ENCODE measurements at places on chromosomes 12 and 14. TPM values are rescaled to one million over a fixed set of nuclear protein-coding genes. Genes with fewer than 3 reads are reported as not detected.

- no peaks in the 10 kb centered on the region for H3K4me1 ChIP-seq
- H3K27ac ChIP-seq: no peak overlapping the region
- no peak for DNase-seq
- H3K27me3 ChIP-seq: no peaks in the 10 kb centered on the region
- no peaks in the 10 kb centered on the region for H3K36me3 ChIP-seq
These were observed 13.9 kb downstream of the RTL1 start for GRCh38 chr14:100889641-100890040.

DNA sequence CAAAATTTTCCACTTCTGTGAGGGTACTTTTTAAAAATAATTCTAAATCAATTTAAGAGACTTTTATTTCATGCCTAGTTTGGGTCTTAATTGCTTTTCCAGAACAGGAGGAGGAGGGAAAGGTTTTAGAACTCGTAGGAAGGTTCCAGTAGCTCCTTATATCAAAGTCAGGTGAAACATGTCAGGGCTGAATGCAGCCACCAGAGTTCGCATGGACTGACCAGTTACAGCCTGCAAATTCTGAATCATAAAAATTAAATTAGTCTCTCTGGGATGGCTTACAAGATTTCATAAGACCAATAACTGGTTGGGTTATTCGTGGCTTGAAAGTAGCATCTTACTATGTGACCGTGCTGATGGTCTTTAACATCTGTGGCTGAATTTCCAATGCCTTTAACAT, 397 bp downstream of the BDKRB1 start:
- peaks cover 34% of the 10 kb centered on the region for H3K4me1 ChIP-seq
- H3K36me3 ChIP-seq: no peaks in the 10 kb centered on the region
- H3K4me3 ChIP-seq: no peak overlapping the region
- peak overlapping the region; percentile 54 for H3K27ac ChIP-seq

DNA sequence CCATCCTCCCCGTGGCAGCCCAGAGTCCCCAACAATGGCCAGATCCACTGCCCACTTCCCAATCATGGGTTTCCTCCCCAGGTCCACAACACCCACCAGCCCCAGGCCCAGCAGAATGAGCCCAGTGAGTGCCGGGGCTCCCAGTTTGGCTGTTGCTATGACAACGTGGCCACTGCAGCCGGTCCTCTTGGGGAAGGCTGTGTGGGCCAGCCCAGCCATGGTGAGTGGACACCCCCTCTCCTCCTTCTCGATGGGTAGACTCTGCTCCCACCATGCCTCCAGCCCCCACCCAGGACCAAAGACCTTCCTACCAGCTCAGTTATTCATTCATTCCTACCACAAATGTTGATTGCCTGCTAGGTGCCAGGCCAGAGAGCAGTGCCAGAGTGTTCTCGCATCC, 23.8 kb downstream of the PAPLN start:
- no peak overlapping the region for H3K4me3 ChIP-seq
- no peak for DNase-seq
- H3K27me3 ChIP-seq: no peaks in the 10 kb centered on the region
- no peak overlapping the region for H3K27ac ChIP-seq
- H3K4me1 ChIP-seq: peaks cover 2% of the 10 kb centered on the region
- H3K36me3 ChIP-seq: no peaks in the 10 kb centered on the region

DNA sequence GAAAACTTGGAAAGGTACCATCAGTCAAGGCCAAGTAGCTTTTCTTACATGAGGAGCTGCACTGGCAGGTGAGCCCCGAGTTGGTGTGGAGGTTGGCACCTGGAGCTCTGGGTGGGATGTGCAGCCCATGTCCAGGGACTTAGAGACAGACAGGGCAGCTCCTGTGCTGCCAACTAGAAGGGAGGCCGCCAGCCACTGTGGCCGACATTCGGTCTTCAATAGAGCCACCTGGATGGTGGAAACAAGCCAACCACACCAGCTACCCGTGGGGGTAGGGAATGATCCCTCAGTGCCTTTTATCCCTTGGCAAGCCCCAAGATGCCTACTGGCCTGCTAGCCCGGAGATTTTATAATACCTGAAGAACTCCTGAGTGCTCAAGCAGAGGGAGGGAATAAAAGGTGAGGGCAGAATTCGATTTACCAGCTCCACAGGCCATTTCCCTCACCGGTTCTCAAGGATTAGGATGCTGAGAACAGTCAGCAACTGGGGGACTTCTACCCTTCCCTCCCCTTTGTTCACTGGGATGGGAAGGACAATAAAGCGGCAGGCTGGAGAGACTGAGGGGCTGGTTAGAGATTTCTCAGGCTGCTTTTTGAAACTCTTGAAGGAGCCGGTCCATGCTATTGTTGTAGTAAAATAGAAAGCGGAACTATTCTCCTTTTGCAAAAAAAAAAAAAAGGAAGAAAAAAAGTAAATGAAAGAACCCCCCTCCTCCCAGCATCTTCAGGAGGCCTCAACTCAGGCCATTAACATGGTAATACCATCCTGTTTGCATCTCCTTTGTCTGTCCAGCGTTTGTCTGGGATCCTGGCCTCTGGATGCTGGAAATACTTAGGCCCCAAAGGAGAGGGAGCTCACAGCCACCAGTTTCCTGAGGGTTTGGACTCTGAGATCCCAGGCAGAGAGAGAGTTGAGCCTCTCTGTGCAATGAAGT, 321.6 kb downstream of the ZFP36L1 start:
- H3K4me1 ChIP-seq: peaks cover 51% of the 10 kb centered on the region
- H3K4me3 ChIP-seq: no peak overlapping the region
- no peak for DNase-seq
- no peaks in the 10 kb centered on the region for H3K27me3 ChIP-seq
- H3K27ac ChIP-seq: no peak overlapping the region
- no peaks in the 10 kb centered on the region for H3K36me3 ChIP-seq

DNA sequence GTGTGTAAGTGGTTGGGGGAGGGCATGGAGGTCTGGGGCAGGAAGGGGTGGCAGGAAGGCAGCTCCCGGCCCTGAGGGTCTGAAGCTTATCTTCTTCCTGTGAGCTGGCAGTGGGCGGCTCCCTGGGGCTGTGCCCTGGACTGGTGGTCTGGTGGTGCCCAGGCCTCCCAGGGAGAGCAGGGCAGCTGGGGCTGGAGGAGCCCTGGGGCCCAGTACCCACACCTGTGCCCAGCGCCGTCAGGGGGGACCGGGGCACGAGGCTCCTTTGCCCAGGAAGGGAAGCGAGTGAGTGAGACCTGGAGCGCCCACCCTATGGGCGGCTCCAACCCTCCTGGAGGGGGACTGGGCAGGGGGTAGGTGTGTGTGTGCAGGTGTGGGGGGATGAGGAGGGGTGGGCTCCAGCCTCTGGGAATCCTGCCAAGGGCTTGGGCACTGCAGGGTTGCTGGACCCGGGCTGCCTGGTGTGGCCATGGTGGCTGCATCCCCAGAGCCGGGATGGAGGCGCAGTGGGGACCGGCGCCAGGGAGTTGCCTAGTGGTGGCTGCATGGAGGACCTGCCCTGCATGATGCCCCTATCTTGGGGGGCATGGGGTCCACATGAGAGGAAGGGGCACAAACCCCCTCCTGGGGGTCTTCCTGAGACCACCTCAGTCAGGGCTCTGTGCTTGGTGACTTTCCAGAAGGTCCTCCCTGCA, 353.6 kb downstream of the TMEM121 start:
- H3K27me3 ChIP-seq: no peaks in the 10 kb centered on the region
- no peaks in the 10 kb centered on the region for H3K4me1 ChIP-seq
- DNase-seq: no peak
- H3K36me3 ChIP-seq: no peaks in the 10 kb centered on the region
- no peak overlapping the region for H3K27ac ChIP-seq

DNA sequence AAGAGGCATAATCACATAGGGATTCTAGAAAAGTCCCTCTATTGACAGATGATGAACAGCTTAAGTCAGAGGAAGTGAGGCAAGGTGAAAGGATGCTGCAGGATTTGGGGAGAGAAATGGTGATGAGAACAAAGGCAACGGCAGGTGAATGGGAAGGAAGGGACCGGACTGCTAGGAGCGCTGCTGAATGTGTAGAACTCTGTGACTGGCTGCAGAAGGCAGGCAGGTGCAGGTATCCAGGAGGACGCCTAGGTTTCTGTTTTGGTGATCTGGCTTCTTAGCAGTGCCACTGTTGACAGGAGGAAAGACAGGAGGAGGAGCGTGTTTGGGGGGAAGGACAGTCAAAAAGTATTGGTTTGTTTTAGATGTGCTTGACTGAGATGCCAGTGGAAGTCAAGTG, 58.4 kb upstream of the TTC7B start:
- H3K27ac ChIP-seq: no peak overlapping the region
- no peaks in the 10 kb centered on the region for H3K27me3 ChIP-seq
- no peak overlapping the region for H3K4me3 ChIP-seq
- peaks cover 19% of the 10 kb centered on the region for H3K4me1 ChIP-seq
- DNase-seq: no peak

- H3K36me3 ChIP-seq: no peaks in the 10 kb centered on the region
- no peaks in the 10 kb centered on the region for H3K4me1 ChIP-seq
- H3K27me3 ChIP-seq: no peaks in the 10 kb centered on the region
- H3K4me3 ChIP-seq: no peak overlapping the region
These were observed 573.0 kb downstream of the FOXG1 start for GRCh38 chr14:29339494-29340172.

- H3K27ac ChIP-seq: no peak overlapping the region
- H3K36me3 ChIP-seq: no peaks in the 10 kb centered on the region
- DNase-seq: no peak
- H3K4me3 ChIP-seq: no peak overlapping the region
These were observed 18.2 kb upstream of the RD3L start for GRCh38 chr14:103960457-103961055.

DNA sequence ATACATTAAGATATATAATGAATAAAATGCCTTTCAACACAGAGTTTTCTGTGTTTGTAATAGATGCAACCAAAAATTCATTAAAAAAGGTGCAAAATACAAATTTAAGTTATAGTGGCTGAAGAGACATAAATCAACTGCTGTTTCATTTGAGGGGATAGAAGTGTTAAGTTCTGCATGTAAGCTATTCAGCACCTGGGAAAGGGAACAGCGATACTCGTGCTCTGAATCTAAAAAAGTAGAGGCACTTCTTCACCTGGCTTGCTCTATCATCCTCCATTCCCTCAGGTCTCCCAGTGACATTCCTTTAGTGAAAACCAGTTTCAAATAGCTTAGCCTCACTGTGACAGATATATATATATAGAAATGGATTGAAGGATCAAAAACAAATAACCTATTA, 222.6 kb downstream of the ACSS3 start:
- no peaks in the 10 kb centered on the region for H3K36me3 ChIP-seq
- no peaks in the 10 kb centered on the region for H3K4me1 ChIP-seq
- H3K27ac ChIP-seq: no peak overlapping the region
- H3K27me3 ChIP-seq: no peaks in the 10 kb centered on the region

- peaks cover 4% of the 10 kb centered on the region for H3K27me3 ChIP-seq
- H3K27ac ChIP-seq: no peak overlapping the region
- no peaks in the 10 kb centered on the region for H3K36me3 ChIP-seq
- H3K4me1 ChIP-seq: peaks cover 18% of the 10 kb centered on the region
- H3K4me3 ChIP-seq: no peak overlapping the region
These were observed 321.6 kb downstream of the BCL11B start for GRCh38 chr14:98950353-98950895.

DNA sequence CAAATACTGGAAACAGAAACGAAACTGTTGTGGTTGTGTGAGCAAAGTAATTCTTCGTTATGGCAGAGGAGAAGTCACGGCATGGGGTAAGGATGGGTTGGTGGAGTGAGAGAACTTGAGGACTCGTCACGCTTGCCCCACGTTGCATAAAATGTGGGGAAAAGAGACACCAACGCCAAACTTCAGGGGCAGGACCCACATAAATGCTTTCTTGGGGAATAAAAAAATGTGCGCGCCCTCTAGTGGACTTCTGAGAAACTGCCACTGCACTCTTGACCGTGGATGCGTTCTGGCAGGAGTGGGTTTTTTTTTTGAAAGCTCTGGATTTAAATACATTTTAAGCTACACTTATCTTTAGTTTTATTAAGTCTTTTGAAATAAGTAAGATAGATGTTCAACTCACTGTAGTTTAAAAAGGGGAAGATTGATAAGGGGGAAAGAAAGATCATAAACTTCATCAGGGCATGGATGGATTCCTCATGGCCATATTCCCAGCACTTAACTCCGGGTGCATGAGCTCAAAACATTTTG, 4.1 kb upstream of the IGF1 start:
- H3K36me3 ChIP-seq: no peaks in the 10 kb centered on the region
- no peaks in the 10 kb centered on the region for H3K27me3 ChIP-seq
- no peak overlapping the region for H3K27ac ChIP-seq
- no peaks in the 10 kb centered on the region for H3K4me1 ChIP-seq

GRCh38 chr12:15350643-15351042, 28.3 kb downstream of the PTPRO start:
- H3K27ac ChIP-seq: no peak overlapping the region
- DNase-seq: no peak
- no peaks in the 10 kb centered on the region for H3K36me3 ChIP-seq
- no peaks in the 10 kb centered on the region for H3K4me1 ChIP-seq

The TAS2R43 gene
- not detected for polyA plus RNA-seq

The CHFR gene
- polyA plus RNA-seq: 35.8 TPM

The KIF26A gene
- polyA plus RNA-seq: 0.07 TPM

The STYK1 gene
- polyA plus RNA-seq: 2.0 TPM

The PMCH gene
- not detected for polyA plus RNA-seq

The IFI27L2 gene
- polyA plus RNA-seq: 67.5 TPM

The BBOF1 gene
- polyA plus RNA-seq: 1.9 TPM

The CNIH1 gene
- 322 TPM for polyA plus RNA-seq
